ENCODE measurements at places on chromosomes 3 and 15.

GRCh38 chr15:50876260-50876988 is 32.1 kb upstream of the AP4E1 start:
- DNase-seq = no peak

- DNase-seq = peak; percentile 54
These were observed 104.2 kb upstream of the RAD18 start for GRCh38 chr3:9067352-9067975.

DNA sequence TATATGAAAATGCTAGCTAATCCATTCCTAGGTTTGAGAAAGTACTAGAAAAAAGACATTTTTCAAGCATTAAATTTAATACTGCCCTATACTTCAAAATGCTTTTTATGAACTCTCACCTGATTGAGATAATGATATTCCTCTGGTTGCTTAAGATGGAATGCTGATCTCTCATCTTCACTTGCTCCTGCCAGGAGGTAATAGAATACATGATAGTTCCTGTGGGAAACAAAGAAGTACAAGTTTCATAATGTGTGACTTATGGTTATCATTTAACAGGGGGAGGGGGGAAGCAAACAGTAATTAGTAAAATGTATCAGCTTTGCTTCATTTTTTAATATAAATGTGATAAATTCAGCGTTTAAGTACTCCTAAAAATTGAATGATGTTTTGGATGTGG is 97.2 kb downstream of the MYO9A start:
- no peak for DNase-seq

- DNase-seq = peak; percentile 35
These were observed 8.4 kb downstream of the ITGB5 start for GRCh38 chr3:124878561-124879336.

- peak; percentile 69 for DNase-seq
These were observed 7.2 kb downstream of the TMOD2 start for GRCh38 chr15:51758645-51759044.

DNA sequence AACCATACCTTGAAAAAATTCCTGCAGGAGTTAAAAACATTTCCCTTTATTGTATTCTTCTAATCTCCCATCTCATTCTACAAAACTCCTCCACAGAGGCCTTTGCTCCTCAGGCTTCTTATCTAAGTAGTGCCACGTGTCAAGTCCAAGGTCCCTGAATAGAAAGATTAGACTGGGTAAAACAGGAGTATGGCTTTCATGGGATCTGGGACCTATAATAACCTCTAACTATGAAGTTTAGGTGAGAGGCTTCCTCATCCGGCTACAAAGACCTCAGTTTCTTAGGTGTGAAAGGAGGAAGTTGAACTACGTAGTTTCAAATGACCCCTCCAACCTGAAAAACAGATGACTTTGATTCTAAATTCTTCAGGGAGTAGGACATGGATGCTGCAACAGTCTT is 20.0 kb downstream of the GPR15 start:
- no peak for DNase-seq

DNA sequence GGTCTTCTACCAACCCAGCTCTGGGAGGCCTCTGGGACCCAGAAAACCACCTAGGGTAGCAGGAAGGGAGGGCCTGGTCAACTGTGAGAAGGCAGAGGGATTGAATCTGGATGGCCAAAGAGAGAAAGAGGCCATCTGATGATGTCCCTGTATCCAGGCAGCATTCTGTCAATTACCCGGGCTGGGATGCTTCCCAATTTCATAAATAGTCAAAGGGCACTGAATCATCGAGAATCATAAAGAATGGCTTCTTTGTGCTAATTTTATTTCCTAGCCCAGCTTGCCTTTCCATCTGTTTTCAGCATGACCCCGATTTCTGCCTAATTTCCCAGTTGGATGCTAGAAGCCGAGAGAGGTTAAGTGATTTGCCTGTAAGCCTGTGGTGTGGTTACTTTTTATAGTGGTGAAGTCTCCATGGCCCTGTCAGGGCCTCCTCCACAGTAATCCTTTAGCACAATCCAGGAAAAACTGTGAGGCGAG is 129.2 kb downstream of the FAM43A start:
- peak; percentile 38 for DNase-seq

DNA sequence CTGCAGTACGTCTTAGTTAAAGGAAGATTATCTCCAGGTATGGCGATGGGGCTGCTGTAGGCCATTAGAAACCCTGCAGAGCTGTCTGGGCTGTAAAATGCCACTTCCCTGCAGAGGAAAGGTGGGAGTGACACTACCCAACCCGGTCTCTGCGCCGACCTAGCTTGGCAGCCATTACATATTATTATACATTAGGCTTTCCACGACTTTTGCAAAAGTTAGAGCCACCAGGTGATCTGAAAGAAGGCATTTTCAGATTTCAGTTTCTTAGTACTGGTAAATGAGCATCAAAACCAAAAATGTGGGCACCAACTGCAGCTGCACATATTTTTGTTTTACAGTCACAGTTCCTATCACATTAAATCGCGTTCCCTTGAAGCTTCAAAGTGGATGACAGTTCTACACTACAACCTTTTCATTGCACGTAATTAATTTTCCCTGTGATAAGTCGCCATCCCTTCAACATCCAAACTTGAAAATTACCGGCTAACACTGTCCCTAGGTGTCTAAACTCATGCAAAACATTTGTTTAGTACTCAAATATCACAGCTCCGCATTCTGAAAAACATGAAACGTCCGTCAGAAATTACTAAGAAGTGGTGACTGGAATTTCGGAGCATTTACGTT is 81.4 kb upstream of the CHD2 start:
- no peak for DNase-seq

GRCh38 chr15:58252586-58253323 is 114.6 kb downstream of the AQP9 start:
- no peak for DNase-seq

GRCh38 chr3:59467476-59467875 is 417.7 kb upstream of the CFAP20DC start:
- DNase-seq = peak; percentile 45

- DNase-seq = no peak
These were observed 342 bp downstream of the TGM5 start for GRCh38 chr15:43266386-43266785.

GRCh38 chr15:29143293-29143692 is 126.3 kb downstream of the NSMCE3 start:
- DNase-seq = no peak

DNA sequence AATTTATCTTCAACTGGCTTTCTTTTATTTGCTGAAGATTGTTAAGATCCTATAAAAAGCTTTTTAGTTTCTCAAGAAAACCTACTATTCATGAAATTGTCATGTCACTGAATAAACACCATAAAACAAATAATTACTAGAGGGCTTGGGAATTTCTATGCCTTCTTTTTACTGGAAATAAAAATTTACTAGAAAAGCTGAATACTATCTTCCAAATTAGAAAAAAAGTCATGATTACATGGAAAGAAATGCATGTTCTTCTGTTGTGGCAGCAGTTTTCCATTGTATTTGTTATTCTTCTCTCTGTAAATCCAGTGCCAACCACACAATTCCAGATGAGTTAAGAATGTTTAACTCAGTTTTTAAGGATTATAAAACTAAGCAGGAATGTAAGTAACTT is 153.8 kb downstream of the RAP2B start:
- no peak for DNase-seq

DNA sequence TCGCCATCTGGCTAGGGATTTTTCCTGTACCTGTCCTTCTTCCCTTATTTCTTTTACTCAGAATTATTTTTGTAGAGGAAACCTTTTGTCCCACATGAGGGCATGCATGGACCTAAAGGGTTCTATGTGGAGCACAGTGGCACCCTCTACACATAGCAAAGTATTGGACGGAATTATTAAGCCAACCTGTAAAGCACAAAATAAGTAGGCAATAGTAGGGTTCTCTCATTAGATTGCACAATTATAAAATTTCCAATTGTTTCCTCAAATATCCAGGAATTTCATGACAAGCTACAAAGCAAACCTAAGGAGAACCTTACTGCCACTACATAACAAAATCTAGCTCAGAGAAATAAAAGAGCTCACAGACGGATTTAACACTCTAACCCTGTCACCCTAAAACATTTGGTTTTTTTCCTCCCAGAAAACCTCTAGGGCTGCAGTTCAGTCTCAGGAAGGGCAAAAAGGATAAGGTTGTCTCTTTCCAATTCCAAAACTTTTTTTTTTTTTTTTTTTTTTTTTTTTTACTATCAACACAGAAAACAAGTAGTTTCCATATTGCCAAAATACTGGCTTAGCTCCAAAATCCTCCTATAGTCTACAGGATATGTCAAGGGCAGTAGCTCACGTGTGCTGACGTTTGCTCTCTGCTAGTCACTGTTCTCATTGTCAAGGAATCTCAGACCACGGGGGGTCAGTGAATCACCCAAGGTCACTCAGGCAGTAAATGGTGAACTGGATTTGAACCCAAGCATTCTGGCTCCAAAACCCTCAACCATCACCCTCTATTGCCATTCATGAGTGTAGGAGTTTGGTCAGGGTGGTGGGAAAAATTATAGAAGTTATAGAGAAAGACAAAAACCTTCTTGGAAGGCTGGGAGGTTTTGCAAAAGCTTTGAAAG is 52.3 kb downstream of the NCEH1 start:
- no peak for DNase-seq

DNA sequence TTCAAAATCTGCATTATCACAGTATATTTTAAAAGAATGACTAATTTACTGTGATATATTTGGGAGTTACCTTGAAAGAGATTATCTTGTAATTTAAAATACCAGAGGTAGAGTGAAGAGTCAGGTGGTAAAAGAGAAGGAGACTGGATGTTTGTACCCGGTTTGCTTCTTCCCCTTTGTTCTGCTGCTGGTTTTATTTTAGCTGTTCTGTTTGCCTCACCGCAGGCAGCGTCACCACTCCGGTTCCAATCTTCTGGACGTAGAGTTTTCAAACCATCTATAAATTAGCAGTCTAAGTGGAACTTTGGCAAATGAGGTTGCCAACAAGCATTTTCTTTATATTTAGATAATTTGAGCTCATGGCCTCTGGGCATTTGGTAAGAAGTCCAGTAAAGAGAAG is 38.2 kb downstream of the PPARG start:
- no peak for DNase-seq

DNA sequence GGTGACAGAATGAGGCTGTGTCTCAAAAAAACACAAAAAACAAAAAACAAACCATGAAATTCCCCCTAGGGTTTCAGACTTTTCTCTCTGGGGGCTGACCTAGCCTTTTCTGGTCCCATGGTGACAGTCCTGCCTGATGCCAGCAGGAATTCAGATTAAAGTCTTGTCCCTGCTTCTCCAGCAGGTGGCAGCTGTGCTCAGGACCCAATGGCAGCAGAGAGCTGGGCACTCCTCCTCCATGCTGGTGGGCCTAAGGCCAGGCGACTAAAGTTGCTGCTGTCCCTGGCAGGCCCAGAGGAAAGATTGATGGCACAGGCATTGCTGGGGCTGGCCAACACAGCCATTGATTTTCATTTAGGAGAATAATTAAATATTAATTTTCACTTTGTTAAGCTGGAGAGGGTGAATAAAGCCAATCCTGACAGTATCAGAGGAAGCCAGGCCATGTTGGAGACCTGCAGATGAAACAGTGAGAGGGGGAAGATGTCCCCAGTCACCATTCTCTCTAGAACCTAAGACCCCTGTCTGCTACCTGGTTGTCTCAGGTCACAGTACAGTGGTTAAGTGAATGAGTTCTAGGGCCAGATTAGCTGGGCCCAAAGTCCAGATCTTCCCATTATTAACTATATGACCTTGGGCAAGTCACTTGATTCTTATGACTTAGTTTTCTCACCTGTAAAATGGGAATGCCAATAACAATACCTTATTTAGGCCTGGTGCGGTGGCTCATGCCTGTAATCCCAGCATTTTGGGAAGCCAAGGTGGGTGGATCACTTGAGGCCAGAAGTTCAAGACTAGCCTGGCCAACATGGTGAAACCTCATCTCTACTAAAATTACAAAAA is 7.1 kb downstream of the CELF6 start:
- DNase-seq = peak; percentile 46

- DNase-seq = peak; percentile 29
These were observed 67.7 kb upstream of the ATP11B start for GRCh38 chr3:182725372-182726251.

DNA sequence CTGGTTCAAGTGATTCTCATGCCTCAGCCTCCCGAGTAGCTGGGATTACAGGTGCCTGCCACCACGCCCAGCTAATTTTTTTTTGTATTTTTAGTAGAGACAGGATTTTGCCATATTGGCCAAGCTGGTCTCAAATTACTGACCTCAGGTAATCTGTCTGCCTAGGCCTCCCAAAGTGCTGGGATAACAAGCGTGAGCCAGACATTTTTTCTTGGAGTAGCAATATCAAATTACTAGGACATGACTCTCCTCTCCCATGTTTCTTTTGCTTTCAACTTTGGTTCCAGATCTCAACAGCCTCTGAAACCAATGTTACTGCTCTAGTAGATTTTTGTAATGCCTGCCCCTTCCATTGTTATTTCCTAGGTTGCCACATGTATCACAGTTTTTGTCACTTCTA is 462.0 kb downstream of the GBE1 start:
- DNase-seq = no peak

- DNase-seq = no peak
These were observed 23.7 kb downstream of the NEK10 start for GRCh38 chr3:27345493-27345892.

DNA sequence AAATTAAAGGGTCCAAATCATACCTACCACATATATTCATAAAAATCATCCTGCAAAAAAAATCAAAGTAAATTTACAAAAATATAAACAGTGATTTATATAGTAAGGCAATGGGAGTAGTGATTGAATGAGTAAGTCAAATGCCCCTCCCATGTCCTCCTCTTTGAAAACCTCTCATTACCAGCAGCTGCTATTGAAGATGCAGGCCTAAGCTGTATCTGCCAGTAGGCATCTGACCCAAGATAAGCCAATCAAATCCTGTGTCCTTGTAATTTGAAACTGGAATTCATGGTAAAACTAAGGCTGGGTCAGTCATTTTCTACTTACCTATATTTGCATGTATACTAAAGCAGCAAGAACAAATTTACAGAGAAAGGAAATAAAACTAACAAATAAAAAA is 60.4 kb upstream of the POU1F1 start:
- no peak for DNase-seq

- no peak for DNase-seq
These were observed 88.8 kb upstream of the C3orf80 start for GRCh38 chr3:160136421-160136820.

- no peak for DNase-seq
These were observed 332.6 kb upstream of the KCNMB2 start for GRCh38 chr3:178203650-178204049.

GRCh38 chr3:53092942-53093341 is 37.3 kb downstream of the RFT1 start:
- DNase-seq = no peak

DNA sequence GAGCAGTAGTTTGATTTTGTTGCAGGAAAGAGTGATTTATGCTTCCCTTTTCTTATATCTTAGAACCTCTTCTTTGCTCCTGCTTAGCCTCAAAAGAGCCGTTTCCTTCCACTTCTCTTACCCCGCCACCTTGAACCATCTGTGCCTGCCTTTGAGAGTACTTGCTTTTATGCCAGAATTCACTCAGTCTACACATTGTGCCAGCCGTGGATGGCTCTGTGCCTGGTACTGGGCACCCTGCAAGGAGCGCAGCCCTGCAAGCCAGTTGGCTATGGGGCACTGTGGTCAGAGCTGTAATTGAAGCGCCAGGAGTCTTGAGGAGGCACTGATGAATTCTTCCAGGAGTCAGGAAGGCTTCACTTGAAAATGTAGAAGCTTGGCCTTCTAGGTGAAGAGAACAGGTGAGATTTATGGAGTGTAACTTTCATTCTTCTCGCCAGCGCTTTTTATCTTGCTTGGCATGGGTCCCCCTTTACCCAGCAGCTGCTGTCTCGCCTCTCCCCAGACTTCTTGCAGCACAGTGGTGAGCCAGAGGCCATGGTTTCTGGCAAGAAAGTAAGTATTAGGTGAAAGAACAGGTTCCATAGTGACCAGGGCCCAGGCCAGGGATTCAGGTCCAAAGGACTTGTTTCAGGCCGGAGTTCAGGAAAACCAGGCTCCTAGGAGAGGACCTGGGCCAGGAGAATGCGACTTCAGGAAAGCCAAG is 4.9 kb downstream of the TMED3 start:
- DNase-seq = no peak

All from right hindlimb (tissue), 1 donor.